ENCODE measurements at places on chromosomes 7 and 10.

- no peak for DNase-seq
These were observed 240.2 kb downstream of the C7orf25 start for GRCh38 chr7:42671627-42672026.

GRCh38 chr10:115830265-115830970, 442.6 kb downstream of the GFRA1 start:
- no peak for DNase-seq

DNA sequence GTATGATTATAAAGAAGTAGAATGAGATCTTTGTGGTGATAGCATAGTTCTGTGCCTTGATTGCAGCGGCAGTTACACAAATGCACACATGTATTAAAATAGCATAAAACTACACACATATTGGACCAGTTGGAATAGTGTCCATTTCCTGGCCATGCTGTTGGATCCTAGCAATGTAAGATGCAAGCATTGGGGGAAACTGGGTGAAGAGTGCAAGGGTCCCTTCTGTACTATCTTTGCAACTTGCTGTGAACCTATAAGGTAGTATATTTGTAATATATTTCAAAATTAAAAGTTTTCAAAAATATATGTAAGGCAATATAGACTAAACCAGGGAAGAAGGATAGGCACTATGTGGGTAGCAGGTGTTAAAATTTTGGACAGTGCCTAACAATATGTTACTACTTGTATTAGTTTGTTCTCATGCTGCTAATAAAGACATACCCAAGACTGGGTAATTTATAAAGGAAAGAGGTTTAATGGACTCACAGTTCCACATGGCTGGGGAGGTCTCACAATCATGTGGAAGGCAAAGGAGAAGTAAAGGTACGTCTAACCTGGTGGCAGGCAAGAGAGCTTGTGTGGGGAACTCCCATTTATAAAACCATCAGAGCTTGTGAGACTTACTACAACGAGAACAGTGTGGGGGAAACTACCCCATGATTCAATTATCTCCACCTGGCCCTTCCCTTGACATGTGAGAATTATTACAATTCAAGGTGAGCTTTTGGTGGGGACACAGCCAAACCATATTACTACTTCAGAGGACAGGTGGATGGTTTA, 71.4 kb downstream of the RGS10 start:
- DNase-seq: no peak

DNA sequence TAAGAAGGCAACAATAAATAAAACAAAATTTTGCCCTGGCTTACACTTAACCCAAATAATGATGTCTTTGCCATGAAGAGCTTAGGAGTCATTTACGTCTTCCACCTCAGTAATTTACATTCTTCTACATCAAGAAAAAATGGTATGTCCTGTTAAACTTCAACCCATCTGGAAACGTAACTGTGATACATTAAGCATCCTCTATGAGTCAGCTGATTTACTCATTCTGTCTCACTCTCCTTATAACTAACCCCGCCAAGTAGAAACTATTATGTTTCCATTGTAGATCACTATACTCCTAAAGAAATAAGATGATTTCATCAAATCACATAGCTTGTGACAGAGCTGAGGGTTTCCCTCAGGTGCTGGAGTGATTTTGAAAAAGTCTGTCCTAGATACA, 330.7 kb downstream of the CDC14C start:
- no peak for DNase-seq

- DNase-seq: no peak
These were observed 80.3 kb downstream of the KLF6 start for GRCh38 chr10:3704565-3705325.

GRCh38 chr10:78211561-78212051, 177.9 kb downstream of the RPS24 start:
- DNase-seq: no peak

- DNase-seq: no peak
These were observed 184.1 kb downstream of the NOC3L start for GRCh38 chr10:94178475-94179253.

- DNase-seq: no peak
These were observed 1.7 kb downstream of the EGFR start for GRCh38 chr7:55020466-55020871.

- no peak for DNase-seq
These were observed 32.5 kb downstream of the RGS10 start for GRCh38 chr10:119509909-119510451.

- DNase-seq: no peak
These were observed 55.4 kb downstream of the GLI3 start for GRCh38 chr7:42181566-42181965.

DNA sequence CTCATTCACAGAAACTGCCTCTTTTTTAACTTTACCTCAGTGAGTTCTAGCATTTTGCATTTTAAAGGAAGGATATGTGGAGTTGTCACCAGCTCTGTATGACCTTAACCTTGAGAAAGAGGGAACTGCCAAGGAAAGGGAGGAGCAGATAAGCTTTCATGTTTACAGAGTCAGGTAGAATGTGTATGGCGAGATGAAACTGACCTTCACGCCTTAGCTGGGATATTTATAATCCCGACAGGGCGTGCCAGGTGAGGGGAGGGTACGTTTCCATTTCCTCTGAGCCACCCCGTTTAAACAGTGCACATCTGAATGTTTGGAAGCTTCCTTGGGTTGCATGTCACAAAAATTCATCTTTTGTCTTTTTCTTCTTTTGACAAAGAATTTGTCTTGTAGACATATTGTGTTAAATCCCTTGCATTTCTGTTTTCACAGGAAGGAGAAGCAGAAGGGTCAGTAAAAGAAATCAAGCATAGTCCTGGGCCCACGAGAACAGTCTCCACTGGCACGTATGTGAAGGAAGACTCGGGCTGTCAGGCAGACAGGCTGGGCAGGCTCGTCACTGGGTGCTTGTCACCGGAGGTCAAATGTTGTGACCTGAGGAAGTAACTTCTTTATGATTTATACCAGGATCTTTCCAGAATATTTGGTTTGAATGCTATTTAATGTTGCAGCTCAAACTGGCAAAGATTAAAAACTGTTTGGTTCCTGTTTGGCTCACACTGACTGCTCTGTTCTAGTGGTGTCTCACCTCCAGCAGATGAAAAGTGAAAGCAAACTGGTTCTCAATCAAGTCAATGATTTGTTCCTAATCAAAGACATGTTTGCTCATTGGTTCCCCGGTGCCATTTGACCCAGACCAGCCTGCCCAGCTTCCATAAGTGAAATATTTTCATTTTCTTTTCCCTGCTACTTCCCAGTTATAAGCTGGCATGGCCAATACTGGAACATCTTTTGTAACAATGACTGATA, 16.2 kb downstream of the OPTN start:
- DNase-seq: no peak

- DNase-seq: no peak
These were observed 28.2 kb downstream of the CUBN start for GRCh38 chr10:17101257-17101909.

DNA sequence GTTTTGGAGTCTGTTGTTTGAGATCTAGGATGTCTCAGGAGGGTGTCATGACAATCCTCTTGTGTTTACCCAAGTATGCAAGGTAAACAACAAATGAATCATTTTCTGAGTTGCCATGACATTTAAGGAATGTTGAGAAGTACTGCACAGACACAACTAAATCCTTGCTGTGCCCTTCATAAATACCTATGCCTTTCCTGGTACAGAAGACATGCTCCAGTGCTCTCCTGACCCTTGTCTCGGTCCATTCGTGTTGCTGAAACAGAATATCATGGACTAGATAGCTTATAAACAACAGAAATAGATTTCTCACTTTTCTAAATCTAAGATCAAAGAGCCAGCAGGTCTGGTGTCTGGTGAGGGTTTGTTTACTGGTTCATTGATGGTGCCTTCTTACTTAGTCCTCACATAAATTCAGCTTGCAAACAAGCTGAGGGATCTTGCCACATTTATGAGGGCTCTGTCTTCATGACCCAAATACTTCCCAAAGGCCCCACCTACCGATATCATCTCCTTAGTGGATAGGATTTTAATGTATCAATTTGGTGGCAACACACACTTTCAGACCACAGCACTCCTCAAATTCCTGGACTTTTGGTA, 341.8 kb upstream of the SEMA3A start:
- DNase-seq: no peak

DNA sequence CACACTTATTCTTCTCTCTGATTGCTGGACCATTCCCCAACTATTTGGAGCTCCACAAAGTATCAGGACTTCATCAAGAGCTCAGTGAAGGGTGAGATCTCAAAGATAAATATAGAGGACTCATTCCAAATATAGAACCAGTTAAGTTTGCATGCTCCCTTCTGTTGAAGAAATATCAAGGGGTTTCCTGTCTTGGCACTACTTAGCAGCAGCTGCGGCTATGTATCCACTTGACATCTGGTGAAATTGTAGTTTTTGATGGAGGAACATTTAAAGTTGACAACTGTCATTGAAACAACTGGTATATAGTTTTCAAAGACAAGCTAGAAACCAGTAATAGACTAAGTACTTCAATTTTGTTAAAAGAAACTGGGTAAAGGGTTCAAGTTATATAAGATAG, 1.0 kb upstream of the SPAG6 start:
- peak; percentile 24 for DNase-seq

GRCh38 chr7:157519246-157519645, 182.4 kb downstream of the DNAJB6 start:
- no peak for DNase-seq

DNA sequence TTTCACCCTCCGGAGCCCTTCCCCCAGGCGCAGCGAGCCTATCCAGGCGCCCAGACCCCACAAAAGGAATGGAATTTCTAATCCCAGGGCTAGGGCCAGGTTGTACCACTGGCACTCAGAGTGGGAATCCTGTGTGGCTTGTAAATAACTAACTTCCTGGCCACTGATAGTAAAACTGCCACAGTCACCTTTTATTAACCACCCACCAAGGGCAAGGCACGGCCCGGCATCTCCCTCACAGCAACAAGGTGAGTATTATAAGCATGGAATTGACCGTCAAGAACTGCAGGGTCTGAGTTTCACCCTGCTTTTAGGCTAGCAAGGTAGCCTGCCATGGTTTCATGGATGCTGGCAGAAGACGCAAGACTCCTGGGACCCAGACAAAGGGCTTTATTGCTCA, 51.1 kb downstream of the SPOCK2 start:
- no peak for DNase-seq

GRCh38 chr7:132618956-132619305, 42.7 kb upstream of the PLXNA4 start:
- DNase-seq: no peak

DNA sequence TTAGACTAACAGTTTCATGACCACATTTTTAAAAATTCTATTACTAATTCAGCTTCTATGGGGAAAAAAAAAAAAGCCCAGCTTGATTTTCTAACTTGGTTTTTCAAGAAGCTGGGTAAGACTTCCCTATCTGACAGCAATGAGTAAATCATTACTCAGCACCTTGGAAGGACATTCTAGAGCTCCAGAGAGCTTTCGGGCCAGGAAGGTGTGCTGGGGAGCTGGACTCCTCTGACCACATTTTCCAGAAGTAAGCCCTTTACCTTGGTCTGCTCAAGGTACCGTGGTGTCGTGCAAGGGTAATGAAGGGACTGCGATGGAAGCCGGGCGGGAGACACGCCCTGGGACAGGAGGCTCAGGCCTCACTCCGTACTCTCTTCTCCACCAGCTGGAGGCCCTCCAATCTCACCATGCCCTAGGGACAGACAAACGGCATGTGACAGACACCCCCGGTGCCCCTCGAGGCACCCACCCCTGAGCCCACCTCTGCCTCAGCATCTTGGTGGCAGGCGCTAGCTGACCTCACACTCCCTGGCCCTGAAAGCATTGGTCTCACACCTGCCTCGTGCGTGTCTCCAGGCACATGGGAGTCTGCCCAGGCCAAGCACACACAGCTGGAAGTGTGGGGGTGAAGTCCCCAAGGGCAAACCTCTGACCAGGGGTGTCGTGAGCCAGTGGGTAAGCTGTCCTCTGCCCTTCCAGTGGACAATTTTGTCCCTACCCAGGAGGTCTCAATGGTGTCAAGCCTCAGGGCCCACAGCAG, 152.1 kb downstream of the OAT start:
- DNase-seq: no peak

DNA sequence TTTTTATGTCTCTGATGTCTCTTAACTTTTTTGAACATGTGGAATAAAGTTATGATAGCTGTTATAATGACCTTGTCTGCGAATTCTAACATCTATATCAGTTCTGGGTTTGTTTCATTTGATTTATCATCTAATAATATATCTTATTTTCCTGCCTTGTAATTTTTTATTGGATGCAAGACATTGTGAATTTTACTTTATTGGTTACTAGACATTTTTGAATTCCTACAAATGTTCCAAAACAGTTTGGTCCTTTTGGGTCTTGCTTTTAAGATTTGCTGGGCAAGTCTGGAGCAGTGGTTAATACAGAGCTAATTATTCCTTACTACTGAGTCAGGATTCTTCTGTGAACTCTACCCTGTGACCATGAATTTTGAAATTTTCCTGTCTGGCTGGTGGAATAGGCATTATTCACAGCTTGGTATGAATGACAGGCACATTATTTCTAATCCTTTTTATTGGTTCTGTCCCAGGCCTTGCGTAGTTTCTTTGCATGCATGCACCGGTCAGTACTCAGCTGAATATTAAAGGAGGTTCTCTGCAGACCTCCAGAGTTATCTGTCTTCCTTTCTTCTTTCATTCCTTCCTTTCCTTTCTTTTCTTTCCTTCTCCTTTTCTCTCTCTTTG, 9.0 kb downstream of the CUTC start:
- DNase-seq: no peak

DNA sequence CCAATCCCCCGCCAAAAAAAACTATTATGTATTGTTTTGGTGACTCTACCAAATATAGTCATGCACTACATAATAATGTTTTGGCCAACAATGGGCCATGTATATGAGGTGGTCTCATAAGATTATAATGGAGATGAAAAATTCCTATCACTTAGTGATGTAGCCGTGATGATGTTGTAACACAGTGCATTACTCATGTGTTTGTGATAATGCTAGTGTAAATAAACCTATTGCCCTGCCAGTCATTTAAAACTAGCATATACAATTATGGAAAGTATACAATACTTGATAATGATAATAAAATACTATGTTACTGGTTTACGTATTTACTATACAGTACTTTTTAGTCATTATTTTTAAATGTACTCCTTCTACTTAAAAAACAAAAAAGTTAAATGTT, 101.5 kb downstream of the SLC25A40 start:
- no peak for DNase-seq

DNA sequence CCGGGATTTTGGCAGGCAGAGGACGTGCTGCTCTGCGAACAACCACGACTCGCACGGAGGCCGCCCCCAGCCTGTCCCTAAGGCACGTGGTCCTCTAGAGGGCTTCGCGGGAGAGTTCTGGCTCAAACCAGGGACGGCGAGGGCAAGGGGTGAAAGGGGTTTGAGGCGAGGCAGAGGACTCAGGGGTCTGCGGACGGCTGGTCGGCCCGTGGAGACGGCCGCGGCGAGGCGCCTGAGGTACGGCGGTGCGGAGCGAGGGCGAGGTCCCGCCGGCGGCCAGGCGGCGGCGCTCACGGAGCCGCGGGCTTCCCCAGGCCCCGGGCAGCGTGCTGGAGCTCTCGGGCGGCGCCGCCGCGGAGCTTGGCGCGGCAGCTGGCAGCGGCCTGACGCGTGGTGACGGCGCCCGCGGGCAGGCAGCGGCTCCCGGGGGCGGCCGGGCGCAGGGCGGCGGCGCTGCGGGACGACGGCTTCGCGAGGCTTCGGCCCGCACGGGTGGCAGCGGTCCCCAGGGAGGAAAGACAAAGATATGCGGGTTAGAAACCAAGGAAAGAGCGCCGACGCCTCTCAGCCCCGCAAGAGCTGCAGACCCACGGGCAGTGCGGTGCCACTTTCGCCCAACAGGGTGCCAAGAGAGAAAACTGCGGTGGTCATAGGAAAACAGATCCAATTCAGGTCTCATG, 44.8 kb downstream of the ZNF800 start:
- peak; percentile 87 for DNase-seq

- no peak for DNase-seq
These were observed 17.7 kb downstream of the WDR91 start for GRCh38 chr7:135193615-135194081.

- no peak for DNase-seq
These were observed 265.1 kb downstream of the PRPF18 start for GRCh38 chr10:13851906-13852305.
